Upper lobe of right lung (tissue), 1 donor: ENCODE measurements at places on chromosomes 2 and 18.

GRCh38 chr2:202423139-202423538 is 47.0 kb downstream of the BMPR2 start:
- no peak for DNase-seq
- no peak overlapping the region for H3K27ac ChIP-seq
- peaks cover 11% of the 10 kb centered on the region for H3K4me1 ChIP-seq
- no peaks in the 10 kb centered on the region for H3K36me3 ChIP-seq
- H3K4me3 ChIP-seq: no peak overlapping the region

DNA sequence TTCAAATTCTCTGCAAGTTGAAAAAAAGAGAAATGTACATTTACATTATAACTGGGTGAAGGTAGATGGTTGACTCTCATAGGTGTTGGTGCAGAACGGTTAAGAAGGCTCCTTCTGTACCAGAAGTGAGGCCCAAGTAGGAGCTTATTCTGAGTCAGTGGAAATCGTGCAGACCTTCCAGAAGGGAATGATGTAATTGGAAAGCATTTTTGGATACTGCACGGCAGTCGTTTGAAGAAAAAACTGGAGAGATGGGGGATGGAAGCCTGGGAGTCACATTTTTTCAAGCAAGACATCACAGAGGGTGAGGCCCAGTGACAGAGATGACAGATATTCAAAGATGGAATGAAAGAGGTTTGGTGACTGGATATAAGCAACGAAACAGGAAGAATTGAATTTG is 39.4 kb downstream of the HRH4 start:
- no peaks in the 10 kb centered on the region for H3K36me3 ChIP-seq
- H3K4me1 ChIP-seq: no peaks in the 10 kb centered on the region
- H3K27ac ChIP-seq: no peak overlapping the region
- H3K4me3 ChIP-seq: no peak overlapping the region
- no peaks in the 10 kb centered on the region for H3K27me3 ChIP-seq
- no peak for DNase-seq

GRCh38 chr2:124025891-124026434 is 876 bp downstream of the CNTNAP5 start:
- H3K4me3 ChIP-seq: no peak overlapping the region
- no peak overlapping the region for H3K27ac ChIP-seq
- no peaks in the 10 kb centered on the region for H3K4me1 ChIP-seq
- H3K27me3 ChIP-seq: peaks cover 38% of the 10 kb centered on the region
- no peaks in the 10 kb centered on the region for H3K36me3 ChIP-seq

GRCh38 chr2:7007488-7007845 is 90.3 kb downstream of the RNF144A start:
- H3K36me3 ChIP-seq: no peaks in the 10 kb centered on the region
- H3K4me3 ChIP-seq: peak overlapping the region; percentile 4

DNA sequence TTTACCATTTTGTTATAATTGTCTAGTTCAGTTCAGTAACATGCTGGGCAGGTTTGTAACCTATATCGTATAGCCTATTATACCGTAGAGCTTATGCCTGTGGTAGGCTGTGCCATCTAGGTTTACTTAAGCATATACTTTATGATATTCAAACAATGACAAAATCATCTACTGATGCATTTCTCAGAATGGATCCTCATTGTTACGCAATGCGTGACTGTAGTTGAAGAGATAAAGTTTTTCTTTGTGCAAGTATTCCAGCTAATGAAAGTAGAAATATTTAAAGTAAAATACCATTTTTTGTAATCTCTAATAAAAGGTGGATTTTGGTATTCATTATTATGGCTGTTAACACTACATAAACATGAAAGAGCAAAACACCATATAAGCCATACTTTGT is 100.2 kb downstream of the LRRTM4 start:
- H3K36me3 ChIP-seq: no peaks in the 10 kb centered on the region
- H3K27me3 ChIP-seq: no peaks in the 10 kb centered on the region
- H3K27ac ChIP-seq: no peak overlapping the region
- no peaks in the 10 kb centered on the region for H3K4me1 ChIP-seq
- no peak overlapping the region for H3K4me3 ChIP-seq
- DNase-seq: no peak

DNA sequence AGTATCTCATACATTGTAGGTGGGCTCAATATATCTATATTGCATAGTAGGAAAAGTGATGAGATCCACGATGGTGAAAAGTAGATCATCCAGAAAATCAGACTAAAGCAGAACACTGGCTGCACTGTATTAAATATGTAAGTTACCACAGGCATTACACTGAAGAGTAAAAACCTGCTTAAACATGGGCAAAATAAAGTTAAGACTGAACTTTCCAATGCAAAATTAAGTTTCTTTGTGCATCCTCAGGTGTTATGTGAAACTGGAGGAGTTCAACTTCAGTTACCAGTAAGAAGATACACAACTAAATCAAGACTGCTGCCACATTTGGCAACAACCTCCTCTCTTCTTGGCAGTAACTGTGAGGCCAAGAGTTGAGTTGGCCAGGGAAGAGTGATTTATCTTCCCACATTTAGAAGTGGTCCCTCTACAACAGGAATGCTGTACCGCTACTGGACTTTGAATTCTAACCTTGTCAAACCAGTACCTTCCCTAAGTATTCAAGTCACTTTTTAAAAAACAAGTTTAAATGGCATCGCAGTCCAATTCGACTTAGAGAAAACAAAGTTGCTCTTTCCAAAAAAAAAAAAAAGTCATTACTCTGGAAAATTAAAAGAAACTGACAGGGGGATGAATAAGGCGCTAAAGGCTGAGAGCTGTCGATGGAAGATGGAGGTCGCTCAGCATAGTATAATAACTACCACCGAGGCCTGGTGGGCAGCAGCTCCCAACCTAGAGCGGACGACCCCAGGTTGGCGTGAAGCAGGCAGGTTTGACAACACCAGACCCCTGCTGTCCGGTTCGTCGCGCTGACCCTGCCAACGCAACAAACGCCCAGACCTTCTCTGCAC is 1.1 kb downstream of the MAP4K3 start:
- H3K27me3 ChIP-seq: no peaks in the 10 kb centered on the region
- no peak for DNase-seq
- peaks cover 57% of the 10 kb centered on the region for H3K4me1 ChIP-seq
- H3K36me3 ChIP-seq: no peaks in the 10 kb centered on the region

DNA sequence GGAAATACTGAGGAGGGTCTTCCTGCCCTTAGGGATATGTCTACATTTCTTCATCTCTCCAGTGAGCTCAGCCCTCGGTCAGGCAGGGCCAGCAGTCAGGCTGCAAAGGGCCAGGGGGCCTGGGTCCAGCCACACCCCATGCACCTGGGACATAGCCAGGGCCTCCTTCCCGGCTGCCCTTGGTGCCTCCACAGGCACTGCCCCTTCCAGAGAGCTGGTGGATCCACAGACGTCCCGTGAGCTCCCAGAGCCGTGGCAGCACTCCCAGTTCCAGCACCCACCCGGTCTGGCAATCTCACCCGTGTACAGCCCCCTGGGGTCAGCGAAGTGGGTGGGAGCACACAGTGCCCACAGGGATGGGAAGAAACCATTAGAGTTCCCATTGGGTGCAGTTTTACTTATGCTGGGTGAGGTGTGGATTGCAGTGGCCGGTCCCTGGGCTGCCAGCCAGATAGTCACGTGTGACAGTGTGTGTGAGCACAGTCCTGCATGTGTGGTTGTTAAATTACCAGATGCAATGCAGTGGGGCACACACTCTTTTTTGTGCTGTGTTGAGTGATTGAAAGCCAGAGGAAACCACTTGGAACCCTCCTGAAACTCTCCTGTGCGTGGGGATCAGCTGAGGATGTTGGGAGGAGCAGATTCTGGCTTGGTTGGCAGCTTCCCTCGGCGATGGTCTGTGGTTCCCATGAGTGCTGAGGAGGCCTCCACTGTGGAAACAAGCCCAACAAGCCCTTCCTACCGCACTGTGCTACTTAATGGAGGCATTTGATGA is 131.0 kb downstream of the SNTG2 start:
- H3K4me3 ChIP-seq: no peak overlapping the region
- H3K36me3 ChIP-seq: no peaks in the 10 kb centered on the region
- no peak for DNase-seq
- no peaks in the 10 kb centered on the region for H3K4me1 ChIP-seq
- no peaks in the 10 kb centered on the region for H3K27me3 ChIP-seq

DNA sequence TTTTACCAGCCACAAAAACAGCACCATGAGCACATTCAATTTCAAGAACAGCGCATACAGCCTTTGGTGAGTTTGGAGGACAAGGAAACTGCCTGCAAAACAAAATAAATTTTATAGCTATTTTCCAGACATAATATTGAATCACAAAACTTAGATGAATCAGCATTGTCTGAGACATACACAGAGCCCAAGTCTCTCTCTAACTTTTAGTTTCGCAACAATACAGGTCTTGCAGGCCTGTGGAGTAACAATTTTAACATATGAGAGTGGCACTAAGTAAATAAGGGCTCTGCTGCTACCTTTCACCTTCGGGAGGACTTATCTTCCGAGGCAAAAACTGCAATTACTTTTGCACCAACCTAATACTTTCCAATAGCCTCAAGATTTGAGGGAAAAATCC is 56.1 kb upstream of the PEX13 start:
- DNase-seq: no peak
- H3K4me1 ChIP-seq: no peaks in the 10 kb centered on the region
- H3K27ac ChIP-seq: no peak overlapping the region
- no peaks in the 10 kb centered on the region for H3K36me3 ChIP-seq

- H3K27me3 ChIP-seq: no peaks in the 10 kb centered on the region
- peaks cover 20% of the 10 kb centered on the region for H3K36me3 ChIP-seq
- H3K4me3 ChIP-seq: no peak overlapping the region
- H3K27ac ChIP-seq: no peak overlapping the region
These were observed 229.1 kb downstream of the RTP5 start for GRCh38 chr2:242098445-242099128.

DNA sequence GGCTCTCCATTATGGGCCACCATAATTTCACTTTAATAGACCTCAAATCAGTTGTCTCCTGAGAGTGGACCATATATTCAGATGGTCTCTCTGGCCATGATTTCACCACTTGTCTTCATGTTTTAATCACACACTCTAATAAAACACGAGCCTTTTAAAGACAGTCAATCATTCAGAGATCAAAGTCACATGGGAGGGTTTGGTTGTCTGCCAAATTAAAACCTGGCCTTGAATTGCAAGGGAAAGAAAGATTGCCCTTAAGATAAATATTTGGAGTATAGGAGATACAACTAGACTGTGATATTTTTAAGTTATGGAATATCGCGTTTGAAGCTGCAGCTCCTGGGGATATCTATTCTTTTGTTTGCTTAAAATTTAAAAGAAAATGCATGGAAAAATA is 377.8 kb upstream of the DDX18 start:
- H3K4me1 ChIP-seq: no peaks in the 10 kb centered on the region
- H3K27ac ChIP-seq: no peak overlapping the region
- no peak overlapping the region for H3K4me3 ChIP-seq
- no peaks in the 10 kb centered on the region for H3K36me3 ChIP-seq

DNA sequence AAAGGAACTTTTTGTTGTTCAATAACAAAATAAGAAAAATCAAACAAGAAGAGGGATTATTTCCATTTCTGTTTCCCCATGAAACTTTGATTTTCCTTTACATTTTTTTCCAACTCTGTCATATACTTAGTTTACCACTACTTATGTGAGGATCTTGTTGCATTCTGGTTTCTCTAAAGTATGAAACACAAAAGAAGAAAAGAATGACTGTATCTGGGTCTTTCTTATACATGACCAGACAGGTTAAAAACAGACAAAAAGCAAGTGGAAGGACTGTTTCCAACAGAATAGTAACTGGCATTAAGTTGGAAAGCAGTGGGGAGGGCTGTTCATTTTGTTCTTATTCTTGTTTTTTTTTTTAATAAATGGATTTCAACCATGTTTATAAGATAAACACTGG is 1207.8 kb upstream of the FAM98A start:
- H3K36me3 ChIP-seq: no peaks in the 10 kb centered on the region
- H3K27me3 ChIP-seq: no peaks in the 10 kb centered on the region
- H3K4me1 ChIP-seq: no peaks in the 10 kb centered on the region
- no peak for DNase-seq
- no peak overlapping the region for H3K4me3 ChIP-seq

- no peak overlapping the region for H3K4me3 ChIP-seq
- H3K27me3 ChIP-seq: no peaks in the 10 kb centered on the region
- no peaks in the 10 kb centered on the region for H3K4me1 ChIP-seq
- no peak for DNase-seq
These were observed 410.8 kb upstream of the REG3G start for GRCh38 chr2:78614726-78615125.

DNA sequence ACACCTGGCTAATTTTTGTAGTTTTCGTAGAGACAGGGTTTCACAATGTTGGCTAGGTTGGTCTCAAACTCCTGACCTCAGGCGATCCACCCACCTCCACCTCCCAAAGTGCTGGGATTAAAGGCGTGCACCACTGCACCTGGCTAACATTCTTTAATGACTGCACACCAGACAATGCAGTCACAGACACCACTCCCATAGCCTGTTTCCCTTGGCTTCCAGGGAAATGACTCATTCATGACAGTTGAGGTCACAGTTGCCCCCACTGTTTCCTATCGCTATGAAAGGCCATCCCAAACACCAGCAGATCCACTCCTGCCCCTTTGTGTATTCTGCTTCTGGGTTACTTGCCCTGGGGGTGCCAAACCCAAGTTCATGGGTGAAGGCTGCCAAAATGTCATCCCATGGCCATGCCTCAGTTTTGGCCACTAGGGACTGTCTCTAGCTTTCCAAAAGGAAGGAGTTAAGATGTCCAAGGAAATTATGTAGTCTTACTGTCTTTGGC is 8.7 kb downstream of the CHMP1B start:
- no peaks in the 10 kb centered on the region for H3K4me1 ChIP-seq
- no peak overlapping the region for H3K4me3 ChIP-seq
- DNase-seq: no peak
- no peak overlapping the region for H3K27ac ChIP-seq
- H3K27me3 ChIP-seq: no peaks in the 10 kb centered on the region

DNA sequence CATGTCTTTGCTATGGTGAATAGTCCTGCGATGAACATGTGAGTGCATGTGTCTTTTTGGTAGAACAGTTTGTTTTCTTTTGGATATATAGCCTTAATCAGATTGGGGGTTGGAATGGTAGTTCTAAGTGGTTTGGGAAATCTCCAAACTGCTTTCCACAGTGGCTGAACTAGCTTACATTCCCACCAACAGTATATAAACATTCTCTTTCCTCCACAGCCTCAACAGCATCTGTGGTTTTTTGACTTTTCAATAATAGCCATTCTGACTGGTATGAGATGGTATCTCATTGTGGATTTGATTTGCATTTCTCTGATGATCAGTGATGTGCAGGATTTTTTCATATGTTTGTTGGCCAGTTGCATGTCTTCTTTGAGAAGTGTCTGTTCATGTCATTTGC is 112.2 kb upstream of the SESTD1 start:
- H3K4me3 ChIP-seq: no peak overlapping the region
- H3K27ac ChIP-seq: no peak overlapping the region
- H3K4me1 ChIP-seq: no peaks in the 10 kb centered on the region
- no peak for DNase-seq
- no peaks in the 10 kb centered on the region for H3K36me3 ChIP-seq

GRCh38 chr2:42425697-42426096 is 64.7 kb upstream of the COX7A2L start:
- H3K36me3 ChIP-seq: no peaks in the 10 kb centered on the region
- no peaks in the 10 kb centered on the region for H3K27me3 ChIP-seq
- no peaks in the 10 kb centered on the region for H3K4me1 ChIP-seq
- DNase-seq: no peak
